ENCODE measurements at places on chromosomes 2 and 18.

- DNase-seq = peak; percentile 37
These were observed 134.8 kb upstream of the CREB1 start for GRCh38 chr2:207394812-207395534.

- no peak for DNase-seq
These were observed 199.4 kb upstream of the FN1 start for GRCh38 chr2:215635071-215635787.

GRCh38 chr2:144501118-144501517 lies 18.8 kb downstream of the ZEB2 start:
- DNase-seq = no peak

DNA sequence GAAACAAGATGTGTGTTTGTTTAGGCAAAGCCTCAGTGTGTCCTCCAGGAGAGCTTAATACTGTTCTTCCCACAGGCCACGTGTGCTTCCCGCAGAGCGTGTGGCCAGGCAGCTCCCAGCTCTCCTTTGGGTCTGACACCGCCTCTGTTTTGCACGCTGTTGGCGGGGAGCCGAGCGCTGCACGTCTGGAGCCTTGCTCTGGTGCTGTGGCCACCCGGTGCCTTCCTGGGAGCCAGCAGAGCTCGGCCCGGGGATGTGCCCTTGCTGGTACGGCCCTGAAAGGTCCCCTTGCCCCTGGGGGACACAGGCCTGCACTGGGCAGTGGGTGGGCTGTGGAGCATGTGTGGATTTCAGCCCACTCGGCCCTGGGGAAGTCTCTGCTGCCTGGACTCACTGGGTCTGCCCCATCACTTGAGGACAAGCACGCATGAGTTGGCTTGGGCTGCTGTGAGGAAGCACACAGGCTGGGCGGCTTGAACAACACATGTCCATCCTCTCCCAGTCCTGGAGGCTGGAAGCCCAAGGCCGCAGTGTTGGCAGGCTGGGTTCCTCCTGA lies 160.7 kb upstream of the HDAC4 start:
- DNase-seq = no peak

- no peak for DNase-seq
These were observed 56.9 kb downstream of the CTIF start for GRCh38 chr18:48595703-48596218.

GRCh38 chr18:55206927-55207326 lies 247.7 kb upstream of the CCDC68 start:
- no peak for DNase-seq

- DNase-seq = peak; percentile 71
These were observed 13.0 kb downstream of the ODC1 start for GRCh38 chr2:10434886-10435819.

Measured in activated CD8-positive, alpha-beta memory T cell treated with anti-CD3 and anti-CD28 coated beads for 48 hours (primary cell).